ENCODE measurements at places on chromosomes 5 and 9.

- no peak for DNase-seq
Observed at GRCh38 chr5:134541736-134542376, 16.4 kb downstream of the JADE2 start.

DNA sequence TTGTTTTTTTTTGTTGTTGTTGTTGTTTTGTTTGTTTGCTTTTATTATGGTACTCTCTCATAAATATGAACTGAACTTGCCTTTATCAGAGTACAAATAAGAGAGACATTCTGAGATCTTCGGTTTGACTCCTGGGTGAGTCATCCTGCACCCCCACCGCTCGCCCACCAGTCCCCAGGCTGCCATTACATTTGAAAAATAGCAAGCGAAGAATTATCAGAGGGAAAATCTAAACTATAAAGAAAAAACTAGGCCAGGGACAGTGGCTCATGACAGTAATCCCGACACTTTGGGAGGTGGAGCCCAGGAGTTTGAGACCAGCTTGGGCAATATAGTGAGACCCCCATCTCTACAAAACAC lies 122.1 kb upstream of the MAP3K1 start:
- DNase-seq, result peak; percentile 32

DNA sequence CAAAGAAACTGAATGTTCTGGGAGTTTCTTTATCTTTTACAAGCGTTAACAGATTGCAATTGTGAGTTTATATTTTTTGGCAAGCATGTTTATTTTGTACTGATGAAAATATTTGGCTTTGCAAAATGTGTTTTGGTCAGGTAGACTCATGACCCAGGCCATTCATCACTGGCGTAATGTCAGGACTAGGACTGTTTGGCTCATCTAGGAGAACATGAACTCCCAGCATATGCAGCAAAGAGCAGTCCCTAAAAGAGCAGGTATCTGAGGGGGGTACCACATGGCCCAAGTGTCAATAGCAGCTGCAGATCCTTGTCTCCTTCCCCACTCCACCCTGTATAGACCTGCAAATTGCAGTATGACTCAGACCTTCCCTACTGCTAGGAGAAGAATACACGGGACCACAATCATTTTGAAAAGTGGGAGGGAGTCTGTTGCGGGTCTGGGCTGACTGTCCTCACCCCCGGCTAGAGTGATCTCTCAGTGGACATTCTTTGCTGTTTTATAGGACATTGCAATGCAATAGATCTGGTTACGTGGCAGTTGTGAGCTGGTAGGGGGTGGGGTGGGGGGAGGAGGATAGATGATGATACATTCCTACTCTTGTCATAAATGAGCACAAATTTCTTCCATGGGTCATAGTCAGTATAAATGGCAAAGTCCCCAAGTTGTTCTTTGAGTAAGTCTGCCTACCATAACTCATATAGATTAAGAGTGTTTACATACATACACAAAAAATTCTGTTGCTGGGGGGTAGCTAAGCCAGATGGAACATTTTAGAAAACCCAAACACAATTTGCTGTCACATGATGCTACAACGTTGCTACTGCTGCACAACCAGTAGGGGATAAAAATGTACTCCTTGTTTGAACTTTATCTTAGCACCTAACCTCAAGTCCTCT lies 20.8 kb upstream of the SNCAIP start:
- no peak for DNase-seq

DNA sequence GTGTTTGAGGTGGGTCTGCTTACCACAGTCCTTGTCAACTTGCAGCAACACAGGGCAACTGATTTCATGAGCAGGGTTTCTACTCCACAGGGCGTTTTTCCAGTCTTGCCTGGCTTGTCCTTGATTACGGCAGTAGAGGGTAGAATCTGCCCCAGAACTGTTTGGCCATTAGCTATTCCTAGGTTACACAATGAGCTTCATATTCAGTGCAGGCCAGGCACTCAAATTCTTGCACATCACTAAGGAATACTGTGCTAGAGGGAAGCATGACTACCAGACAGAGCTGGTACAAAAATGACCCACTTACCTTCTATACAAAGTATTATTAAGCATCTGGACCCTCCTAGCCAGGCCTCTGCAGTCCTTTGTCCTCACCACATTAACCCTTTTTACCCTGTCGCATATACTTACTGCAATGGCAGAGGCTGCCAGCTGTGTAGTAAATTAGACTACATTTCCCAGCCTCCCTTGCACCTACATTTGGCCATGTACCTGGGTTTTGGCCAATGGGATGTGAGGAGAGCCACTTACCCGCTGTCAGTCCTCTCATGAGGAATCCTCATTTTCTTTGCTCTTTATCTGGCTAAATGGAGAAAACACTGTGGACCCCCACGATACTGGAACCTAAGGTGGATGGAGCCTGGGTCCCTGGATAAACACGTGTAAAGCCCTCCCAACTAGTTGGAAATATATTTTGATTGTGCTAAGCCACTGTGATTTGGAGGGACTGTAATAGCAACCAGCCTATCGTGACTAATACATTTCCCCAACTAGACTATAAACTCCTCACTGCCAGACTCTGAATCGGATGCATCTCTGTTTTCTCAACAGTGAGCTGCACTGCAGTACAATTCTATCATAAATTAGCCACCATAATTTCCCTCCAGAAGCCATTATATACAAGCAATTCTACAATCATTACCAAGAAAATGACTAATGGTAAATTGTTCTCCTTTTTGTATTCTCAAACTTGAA lies 218.7 kb downstream of the GLIS3 start:
- DNase-seq, result no peak

DNA sequence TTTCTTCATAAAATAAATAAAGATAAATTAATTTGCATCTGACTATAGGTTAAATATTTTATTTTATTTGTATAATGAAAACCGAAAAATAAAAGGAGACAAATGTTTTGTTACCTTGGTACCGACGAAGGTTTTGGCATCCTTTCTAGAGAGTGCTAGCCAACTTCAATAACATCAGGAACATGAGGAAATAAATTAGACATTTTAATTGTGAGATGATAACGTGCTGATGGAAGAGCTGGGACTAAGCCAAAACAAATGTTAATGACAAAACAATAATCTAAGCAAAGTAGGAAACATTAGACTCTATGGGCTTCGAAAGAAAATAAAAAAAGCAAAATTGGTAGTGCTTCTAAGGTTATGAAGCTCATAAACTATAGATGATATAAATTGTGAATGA lies 201.0 kb downstream of the IRX2 start:
- DNase-seq, result no peak

DNA sequence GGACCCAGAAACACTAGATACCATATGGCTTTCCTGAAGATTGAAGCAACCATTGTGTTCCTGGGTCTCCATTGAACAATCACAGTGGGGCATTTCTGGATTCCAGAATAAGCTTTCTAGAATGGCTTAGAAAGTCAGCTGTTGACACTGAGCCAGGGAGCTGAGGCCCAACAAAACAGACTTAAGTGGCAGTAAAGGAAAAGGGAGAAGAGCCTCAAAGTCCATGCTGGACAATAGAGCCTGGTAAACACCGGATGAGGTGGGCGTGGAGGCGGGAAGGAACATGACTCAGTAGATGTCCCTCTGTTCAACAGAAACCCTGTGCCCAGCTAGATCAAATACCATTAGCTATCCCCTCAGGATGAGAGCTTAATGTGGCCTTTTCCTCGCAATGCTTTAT lies 14.8 kb downstream of the SPARC start:
- no peak for DNase-seq

DNA sequence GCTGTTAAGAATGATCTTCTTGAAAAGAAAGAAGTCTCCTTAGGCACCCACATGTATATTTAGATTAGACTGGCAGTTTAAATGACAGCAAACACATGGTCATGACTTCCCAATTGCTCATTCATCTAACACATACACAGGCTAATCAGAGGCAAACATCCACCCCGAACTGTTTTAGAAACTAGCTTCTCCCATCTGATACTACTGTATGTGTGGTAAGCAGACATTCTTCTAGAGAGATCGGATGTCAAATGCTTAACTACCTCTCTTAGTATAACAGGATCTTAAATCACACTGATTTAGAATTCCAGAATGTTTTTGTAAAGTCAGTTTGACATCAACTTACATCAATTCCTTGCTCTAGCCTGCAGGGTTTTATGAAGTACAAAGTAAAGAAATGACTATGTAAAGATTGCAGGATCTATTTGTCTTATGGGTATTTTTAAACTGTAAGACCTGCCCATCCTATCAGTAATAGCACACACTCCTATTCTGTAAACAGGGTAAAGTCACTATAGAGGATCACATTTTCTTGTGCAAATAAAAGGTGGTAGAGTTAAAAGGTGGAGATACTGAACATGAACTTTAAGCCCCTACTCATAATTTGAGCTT lies 239.7 kb downstream of the MLLT3 start:
- DNase-seq, result no peak

- no peak for DNase-seq
Observed at GRCh38 chr9:134215420-134215698, 51.0 kb upstream of the RNU6ATAC start.
